Renal cortex interstitium (tissue), 15 donors: ENCODE measurements at places on chromosomes 13 and 19. TPM values are rescaled to one million over a fixed set of nuclear protein-coding genes. Genes with fewer than 3 reads are reported as not detected.

GRCh38 chr13:48595431-48596429 lies 58.0 kb upstream of the CYSLTR2 start:
- no peak for DNase-seq

DNA sequence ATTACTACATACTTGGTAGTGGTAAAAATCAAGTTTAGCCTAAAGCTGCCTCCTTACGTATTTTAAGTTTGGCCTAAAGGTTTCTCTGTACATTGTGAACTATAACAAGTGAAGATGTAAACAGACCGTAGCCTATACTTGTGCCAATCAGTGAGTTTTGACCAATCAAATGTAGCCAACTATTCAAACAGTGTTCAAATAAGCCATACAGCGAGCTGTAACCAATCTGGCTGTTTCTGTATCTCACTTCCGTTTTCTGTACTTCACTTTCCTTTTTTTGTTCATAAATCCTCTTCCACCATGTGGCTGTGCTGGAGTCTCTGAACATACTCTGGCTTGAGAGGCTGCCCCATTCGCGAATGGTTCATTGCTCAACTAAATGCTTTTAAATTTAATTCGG lies 2504.6 kb downstream of the PCDH9 start:
- DNase-seq = no peak

- DNase-seq = no peak
Observed at GRCh38 chr19:52990759-52991418, 22.8 kb upstream of the ERVV-1 start.

DNA sequence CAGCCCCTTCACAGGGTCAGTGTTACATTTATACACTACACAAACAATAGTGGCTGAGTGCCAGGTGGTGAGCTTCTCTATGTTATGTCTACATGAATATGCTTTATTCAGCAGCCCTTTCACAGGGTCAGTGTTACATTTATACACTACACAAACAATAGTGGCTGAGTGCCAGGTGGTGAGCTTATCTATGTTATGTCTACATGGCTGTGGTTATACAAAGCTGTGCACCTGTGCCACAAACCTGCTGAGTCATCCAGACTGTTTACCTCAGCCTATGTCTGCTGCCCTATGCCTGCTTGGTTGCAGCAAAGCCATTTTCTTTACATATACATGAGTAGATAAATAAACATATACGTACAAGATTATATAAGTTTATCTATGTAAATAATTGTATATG lies 76.5 kb downstream of the ZNF726 start:
- no peak for DNase-seq

DNA sequence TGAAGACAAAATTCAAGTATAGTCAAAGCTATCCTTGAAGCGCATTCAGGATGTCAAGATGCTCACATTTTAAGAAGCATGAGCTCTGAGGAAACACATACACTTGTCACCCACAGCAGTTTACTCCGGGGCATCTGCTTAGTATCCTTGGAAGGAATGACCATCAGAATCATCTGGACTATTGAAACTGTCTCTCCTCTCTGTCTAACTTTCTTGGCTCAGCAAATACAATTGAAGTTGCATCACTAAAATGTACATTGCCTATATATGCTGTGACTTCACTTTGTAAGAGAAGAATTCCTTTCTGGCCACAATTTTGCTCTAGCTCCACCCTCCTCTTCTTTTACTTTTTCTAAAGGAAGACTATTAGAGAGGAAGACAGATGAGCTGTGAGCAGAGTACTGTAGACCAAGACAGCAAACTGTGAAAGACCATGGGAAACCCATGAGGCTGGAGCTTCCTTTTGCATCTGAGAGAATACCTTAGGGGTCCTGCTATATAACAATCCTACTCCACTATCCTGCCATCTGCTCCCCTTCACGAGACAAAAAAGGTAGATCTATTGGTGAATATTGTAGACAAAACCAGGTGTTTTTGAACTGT lies 906.3 kb downstream of the PCDH9 start:
- DNase-seq = no peak

GRCh38 chr19:16066611-16067104 lies 9.6 kb upstream of the TPM4 start:
- DNase-seq = no peak

- no peak for DNase-seq
Observed at GRCh38 chr13:66994517-66995202, 235.5 kb downstream of the PCDH9 start.

Gene ZNF426
- polyA plus RNA-seq = 20.3 TPM
